ENCODE measurements at places on chromosomes 2 and 18.

DNA sequence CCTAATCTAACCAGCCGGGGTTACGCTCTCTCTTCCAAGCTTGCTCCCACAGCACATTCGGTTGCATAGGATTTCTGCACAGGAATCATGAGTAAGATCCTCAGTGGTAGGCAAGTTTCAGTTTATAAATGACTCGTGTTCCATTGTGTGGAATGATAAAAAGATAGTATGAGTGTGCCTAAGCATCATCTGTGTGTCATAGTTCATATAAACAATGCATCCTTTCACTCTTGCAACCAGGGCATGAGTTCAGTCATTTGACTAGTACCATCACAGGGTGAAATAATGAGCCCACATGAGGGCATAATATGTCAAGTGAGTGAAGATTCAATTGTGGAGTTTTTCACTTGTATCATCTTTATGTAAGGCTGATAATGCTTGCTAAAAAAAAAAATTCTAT, 417.1 kb upstream of the CDH2 start:
- DNase-seq: no peak

GRCh38 chr18:36419900-36420531, 122.5 kb downstream of the FHOD3 start:
- no peak for DNase-seq

GRCh38 chr2:239106314-239106908, 258.5 kb downstream of the TWIST2 start:
- peak; percentile 76 for DNase-seq

DNA sequence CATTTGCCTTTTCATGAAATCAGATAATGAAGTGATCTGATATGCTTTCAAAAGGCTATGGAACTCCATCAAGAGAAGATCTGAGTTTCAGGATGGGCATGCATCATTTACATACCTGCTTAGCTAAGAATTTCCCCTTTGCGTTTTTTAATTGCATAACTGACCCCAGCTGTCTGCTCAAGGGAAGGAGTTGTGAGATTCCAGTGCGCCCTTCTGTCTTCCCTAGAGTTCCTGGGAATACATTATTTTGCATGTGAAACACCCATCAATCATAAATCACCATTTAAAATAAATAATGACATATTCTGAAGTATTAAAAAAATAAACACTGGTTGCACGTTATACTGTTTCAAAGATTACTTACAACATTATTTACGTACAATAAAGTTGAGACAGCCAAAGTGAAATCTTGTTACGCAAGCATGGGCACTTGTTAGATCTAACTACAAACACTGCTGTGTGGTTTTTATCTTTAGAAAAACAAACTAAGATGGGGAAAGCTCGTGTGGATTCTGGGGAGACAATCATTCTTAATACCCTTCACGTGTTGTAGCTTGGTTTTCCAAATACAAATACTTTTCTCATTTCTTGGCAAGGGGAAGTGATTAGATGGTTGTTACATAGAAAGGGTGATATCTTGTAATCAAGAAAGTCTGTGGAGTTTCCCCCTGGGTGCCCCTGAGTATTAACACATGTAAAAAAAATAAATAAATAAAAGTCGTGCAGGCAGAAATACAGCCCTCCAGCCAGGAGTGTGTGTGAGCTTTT, 125.7 kb upstream of the LMAN1 start:
- peak; percentile 41 for DNase-seq

GRCh38 chr2:128413014-128413717, 94.5 kb upstream of the HS6ST1 start:
- peak; percentile 6 for DNase-seq

- no peak for DNase-seq
Observed at GRCh38 chr2:98191883-98192282, 104.9 kb downstream of the VWA3B start.

- DNase-seq: no peak
Observed at GRCh38 chr2:37394796-37395555, 50.5 kb downstream of the QPCT start.

DNA sequence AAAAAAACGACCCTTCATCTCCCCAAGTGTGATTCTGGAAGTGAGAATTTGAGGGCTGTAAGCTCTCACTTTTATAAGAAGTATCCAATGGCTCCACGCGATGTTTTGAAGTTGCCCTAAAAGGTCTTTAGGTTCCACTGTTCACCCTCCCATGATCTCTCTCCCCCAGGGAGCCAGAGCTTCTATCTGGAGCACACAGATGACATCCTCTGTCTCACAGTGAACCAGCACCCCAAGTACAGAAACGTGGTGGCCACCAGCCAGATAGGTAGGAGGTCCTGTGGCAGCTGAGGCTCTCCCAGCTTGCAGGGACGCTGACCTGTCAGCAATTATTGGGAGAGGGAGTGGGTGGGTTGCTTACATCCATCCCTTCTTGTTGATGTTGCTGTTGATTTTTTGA, 97.8 kb downstream of the RTN4 start:
- no peak for DNase-seq

DNA sequence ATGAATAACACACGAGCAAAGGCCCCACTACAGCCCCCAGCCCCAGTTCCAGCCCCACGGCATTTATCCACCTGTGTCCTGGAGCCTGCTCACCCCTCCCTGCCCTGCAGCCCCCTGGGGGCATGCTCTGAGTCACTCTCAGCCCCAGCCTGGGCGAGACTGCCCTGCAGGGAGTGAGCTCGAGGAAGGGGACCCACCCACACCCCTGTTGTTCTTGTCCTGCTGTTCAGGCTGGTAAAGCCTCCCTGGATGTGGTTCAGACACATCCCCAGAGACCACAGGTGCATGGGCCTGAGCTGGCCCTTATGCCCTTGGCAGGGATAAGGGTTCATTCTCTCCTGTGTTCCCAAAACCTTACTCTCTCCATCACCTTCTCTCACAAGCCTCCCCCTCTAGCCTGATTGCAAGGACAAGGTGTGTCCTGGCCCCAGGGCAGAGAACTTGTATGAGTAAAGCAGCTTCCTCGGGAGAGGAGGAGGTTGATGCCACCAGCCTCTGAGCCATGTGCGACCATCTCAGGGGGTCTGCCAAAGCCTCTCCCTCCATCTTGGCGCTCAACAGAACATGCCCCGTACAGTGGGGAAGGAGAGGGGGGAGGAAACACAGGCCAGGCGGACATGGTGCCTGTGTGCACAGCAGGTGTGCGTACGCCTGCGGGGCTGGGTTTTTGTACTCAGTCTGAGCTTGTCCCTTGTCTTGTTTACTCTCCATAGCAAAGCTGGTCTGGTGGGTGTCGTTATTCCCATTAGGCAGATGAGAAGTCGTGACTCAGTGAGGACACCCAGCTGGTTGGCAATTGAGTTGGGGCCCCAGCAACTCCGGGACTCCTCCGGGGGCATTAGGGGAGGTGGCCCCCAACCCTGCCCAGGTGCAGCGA, 64.4 kb downstream of the CIB4 start:
- DNase-seq: no peak

DNA sequence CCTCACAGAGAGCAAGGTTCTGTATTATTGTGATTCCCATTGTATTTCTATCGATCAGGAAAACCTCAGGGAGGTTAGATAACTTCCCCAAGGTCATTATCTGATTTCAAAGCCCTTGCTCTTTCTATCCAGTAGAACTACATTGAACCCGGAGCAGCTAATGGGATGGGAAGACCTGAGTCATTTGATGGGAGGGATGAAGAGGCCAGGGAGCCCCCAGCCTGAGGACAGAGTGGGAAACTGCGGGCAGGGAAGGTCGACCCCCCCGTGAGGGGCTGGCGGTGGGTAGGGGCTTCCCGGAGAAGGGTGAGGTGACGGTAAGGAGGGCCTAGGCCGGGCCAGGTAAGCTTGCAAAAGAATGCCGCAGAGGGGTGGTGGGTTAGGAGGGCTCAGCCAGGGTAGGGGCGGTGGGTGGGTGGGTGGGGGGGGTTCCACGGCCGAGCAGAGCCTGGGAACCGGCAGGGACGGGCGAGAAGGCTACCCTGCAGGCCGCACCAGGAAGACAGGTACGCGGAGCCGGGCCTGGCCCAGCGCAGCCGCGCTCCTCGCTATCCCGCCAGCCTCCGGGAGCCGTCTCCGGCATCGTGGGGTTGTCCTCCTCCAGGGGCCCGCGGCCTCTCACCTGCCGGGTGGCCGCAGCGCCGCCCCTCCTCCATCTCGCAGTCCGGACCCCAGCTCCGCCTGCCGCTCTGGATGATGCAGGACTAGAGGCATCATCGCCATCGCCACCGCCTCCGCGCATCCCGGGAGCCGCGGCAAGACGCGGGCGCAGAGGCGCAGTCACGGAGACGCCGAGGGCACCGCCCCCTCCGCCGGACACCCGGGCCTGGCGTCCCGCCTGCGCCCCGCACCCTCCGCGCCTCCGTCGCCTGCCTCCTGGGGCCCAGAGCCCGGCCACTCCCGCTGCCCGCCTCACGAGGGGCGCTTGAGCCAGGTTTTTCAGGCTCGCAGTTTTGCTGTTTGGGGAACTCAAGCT, at the start of gene GPR75:
Gene GPR75, minus strand, starts transcription at position 762 of the 976 bp plus-strand sequence. CDS start 5,211 bp downstream, outside the sequence.
- DNase-seq: peak; percentile 43

DNA sequence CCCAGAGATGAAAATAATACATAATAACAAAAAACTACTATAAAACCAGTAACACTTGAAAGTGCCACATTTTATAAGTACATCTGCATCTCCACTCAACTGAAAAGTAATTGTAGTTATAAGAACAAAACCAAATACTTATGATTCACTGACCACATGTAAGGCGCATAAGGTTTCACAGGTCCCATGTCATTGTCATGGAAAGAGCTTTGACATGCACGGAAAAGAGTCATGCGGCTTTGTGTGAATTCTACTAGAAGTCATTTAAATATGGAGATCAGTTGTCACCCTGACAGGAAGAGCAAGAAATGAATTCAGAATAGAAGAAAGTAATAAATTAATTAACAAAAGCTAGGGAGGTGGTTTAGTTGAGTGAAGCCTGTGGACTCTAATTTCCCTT, 459.1 kb downstream of the CDH2 start:
- DNase-seq: no peak

GRCh38 chr2:173393636-173394035, 39.0 kb downstream of the CDCA7 start:
- DNase-seq: no peak

- DNase-seq: no peak
Observed at GRCh38 chr18:25518716-25519053, 166.7 kb upstream of the ZNF521 start.

- DNase-seq: no peak
Observed at GRCh38 chr2:53672881-53673522, 94.6 kb upstream of the CHAC2 start.

GRCh38 chr2:102250278-102250821, 61.0 kb upstream of the IL1RL1 start:
- DNase-seq: no peak

- DNase-seq: no peak
Observed at GRCh38 chr2:219641390-219642068, 14.1 kb downstream of the SLC4A3 start.

DNA sequence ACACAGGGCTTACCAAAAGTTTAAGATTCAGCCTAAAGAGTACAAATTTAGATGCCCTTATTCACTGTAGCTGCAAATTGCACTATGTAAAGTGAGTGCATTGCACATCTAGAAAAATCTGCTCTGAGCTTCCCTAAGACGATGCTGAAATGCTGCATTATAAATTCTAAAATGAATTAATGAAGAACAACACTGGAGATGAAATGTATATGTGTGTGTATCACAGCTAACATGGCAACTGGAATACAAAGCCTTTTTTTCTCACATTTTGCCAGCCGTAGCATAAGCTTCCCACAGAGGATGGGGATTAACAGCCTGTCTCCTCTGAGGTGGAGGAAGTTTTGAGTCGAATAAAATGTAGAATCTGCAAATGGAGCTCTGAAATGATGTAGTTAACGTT, 338.3 kb upstream of the ZEB2 start:
- peak; percentile 19 for DNase-seq

- DNase-seq: no peak
Observed at GRCh38 chr2:121575800-121576199, 45.1 kb downstream of the RNU4ATAC start.

DNA sequence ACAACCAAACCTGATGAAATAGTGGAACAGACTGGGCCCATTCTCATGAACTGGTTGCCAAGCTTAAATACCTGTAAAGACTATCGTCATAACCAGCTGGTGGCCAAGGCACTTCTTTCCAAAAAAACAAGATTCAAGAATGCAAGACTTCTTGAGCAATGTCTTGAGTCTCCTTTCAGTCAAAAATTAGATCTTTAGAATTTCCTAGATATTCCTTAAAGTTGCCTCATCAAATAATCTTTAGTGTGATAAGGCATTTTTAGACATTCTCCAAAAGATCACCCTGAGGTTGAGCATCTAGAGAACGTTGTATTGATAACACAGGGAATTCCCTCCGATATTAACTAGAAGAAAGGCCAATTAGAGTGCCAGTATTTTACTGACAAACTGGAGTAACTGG, 236.4 kb upstream of the MEX3C start:
- DNase-seq: no peak

DNA sequence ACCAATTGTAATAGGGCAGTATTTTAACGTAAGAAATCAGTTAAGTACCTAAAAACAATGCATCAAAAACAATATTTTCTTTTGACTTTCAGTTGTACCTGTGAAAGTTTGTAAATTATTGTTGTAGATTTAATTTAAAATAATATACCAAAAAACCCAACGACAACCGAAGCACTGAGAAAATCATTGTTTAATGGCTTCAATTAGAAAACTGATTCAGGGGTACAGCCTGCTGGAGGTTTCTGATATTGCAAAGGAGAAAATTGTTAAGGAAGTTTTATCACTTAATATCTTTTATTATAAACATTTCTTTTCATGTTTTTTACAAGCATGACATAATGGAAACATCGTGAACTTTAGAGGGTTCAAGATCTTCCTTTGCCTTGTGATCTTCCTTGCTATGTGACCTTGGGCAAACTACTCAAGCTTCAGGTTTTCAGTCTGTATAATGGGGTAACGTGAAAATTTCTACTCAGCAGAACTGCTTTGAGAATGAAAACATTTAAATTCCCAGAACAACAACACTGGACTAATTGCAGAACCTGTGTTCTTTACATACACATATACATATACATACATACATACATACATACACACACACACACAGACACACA, 76.3 kb upstream of the GLS start:
- DNase-seq: no peak

- DNase-seq: peak; percentile 74
Observed at GRCh38 chr2:62705859-62706720, 577 bp downstream of the EHBP1 start.

DNA sequence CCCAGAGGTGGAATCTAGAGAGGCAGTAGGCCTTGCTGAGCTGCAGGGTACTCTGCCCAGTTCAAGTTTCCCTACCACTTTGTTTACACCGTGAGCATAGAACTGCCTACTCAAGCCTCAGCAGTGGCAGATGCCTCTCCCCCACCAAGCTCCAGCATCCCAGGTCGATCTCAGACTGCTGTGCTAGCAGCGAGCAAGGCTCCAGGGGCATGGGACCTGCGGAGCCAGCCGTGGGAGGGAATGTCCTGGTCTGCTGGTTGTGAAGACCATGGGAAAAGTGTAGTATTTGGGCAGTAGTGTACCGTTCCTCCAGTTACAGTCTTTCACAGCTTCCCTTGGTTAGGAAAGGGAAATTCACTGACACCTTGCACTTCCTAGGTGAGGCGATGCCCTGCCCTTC, 50.6 kb upstream of the FSIP2 start:
- DNase-seq: no peak

GRCh38 chr2:105852066-105852465, 107.4 kb downstream of the NCK2 start:
- no peak for DNase-seq

GRCh38 chr2:241308267-241308666, 7.2 kb downstream of the HDLBP start:
- no peak for DNase-seq

GRCh38 chr2:203772456-203773165, 66.2 kb downstream of the CD28 start:
- DNase-seq: no peak

- no peak for DNase-seq
Observed at GRCh38 chr18:62778976-62779869, 63.9 kb downstream of the PHLPP1 start.

GRCh38 chr2:237236188-237236587, 150.5 kb downstream of the COPS8 start:
- no peak for DNase-seq

GRCh38 chr2:166060191-166060590, 67.6 kb downstream of the SCN1A start:
- no peak for DNase-seq
